ENCODE measurements at places on chromosomes 3 and 15.

- DNase-seq: no peak
These were observed 244.4 kb upstream of the STAC start for GRCh38 chr3:36135863-36136262.

DNA sequence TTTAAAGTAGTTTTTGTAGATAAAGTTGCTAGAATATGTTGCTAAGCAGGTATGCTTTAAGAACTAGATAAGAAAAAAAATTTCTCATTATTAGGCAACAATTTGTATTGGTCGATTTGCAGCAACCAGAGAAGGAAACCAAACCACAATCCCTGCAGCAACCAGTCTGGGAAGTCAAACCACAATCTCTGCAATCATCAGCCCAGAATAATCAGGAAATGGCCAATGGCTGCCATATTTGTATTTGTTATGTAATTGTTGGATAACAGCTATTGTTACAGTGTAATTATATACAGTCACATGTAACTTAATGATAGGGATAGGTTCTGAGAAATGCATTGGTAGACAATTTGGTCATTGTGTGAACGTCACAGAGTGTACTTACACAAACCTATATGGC lies 23.6 kb downstream of the STXBP5L start:
- DNase-seq: no peak

GRCh38 chr15:29573197-29573838 lies 248.9 kb downstream of the TJP1 start:
- DNase-seq: no peak

GRCh38 chr15:85828874-85829273 lies 34.1 kb upstream of the KLHL25 start:
- no peak for DNase-seq

GRCh38 chr15:63918317-63918672 lies 84.5 kb upstream of the HERC1 start:
- DNase-seq: no peak

DNA sequence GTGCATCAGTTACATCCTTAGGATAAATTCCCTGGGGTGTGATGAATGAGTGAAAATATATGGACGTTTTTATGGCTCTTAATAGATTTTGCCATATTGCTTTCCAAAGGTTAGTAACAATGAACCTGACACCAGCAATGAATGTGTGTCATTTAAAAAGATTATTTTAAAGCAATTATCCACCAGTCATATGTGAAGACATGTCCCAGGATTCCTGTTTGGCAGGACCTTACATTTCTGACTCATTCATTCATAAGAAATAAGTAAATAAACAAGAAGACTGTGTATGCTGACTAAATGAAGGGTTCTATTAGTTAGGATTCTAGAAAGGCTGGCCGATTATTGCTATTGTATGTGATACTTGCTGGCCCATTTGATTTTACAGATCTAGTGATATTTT lies 201.5 kb downstream of the SOX2 start:
- no peak for DNase-seq

DNA sequence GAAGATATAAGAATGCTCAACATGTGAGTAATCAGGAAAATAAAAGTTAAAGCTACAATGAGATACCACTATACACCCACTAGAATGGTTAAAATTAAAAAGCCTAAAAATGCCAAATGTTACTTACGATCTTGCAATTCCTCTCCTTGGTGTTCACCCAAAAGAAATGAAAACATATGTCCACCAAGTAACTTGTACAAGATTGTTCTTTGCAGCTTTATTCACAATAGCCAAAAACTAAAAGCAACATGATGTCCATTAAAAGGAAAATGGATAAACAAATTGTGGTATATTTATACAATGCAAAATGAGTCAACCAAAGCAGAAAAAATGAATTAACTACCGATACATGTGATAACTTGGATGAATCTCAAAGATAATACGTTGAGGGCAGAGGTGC lies 301.6 kb upstream of the THBS1 start:
- DNase-seq: no peak

DNA sequence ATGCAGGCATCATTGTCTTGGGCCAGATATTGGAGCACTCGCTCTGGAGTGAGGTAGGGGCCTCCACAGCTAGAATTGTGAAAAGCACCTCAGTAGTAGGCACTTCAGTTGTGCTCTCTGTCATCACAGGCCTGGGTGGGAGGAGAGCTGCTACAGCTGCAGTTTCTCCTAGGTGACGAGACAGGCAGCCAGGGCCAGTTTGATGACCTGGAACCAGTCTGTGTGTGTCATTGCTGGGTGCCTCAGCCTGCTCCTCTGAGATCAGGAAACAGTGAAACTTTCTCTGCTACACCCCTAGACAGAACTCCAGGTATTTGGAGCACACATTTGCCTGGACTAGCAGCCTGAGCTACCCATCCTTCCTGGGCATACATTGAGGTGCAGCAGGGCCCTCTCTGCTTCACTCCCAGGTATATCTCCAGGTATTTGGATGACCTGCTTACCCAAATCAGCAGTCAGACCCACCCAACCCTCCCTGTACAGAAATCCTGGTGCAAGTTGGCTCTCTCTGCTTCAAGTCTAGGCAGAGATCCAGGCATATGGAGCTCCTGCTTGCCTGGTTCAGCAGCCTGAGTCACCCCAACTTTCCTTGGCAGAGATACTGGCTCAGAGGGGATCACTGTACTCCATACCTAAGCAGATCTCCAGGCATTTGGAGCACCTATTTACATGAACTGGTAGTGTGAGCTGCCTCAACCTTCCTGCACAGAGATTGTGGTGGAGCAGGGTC lies 54.3 kb upstream of the SGO1 start:
- no peak for DNase-seq

GRCh38 chr15:52246686-52247431 lies 48.7 kb downstream of the MYO5C start:
- DNase-seq: no peak

DNA sequence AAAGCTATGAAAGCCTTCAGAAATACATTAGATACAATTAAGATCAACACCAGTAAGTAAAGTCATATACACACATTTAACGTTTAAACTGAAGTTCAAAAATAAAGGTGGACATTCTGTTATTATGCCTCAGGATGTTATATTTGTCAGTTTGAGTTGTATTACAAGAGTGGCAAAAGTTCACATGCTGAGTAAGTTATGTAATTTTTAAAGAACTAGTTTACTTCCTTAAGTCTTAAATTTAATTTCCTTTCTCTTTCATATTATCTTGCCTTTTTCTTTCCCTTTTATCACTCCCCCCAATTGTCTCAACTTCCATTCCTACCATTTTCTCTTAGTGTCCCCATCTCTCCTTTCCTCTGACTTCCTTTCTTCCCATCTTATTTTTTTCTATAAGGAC lies 4.9 kb upstream of the GPR87 start:
- no peak for DNase-seq

- DNase-seq: no peak
These were observed 89.9 kb downstream of the ATP10A start for GRCh38 chr15:25773248-25773647.

DNA sequence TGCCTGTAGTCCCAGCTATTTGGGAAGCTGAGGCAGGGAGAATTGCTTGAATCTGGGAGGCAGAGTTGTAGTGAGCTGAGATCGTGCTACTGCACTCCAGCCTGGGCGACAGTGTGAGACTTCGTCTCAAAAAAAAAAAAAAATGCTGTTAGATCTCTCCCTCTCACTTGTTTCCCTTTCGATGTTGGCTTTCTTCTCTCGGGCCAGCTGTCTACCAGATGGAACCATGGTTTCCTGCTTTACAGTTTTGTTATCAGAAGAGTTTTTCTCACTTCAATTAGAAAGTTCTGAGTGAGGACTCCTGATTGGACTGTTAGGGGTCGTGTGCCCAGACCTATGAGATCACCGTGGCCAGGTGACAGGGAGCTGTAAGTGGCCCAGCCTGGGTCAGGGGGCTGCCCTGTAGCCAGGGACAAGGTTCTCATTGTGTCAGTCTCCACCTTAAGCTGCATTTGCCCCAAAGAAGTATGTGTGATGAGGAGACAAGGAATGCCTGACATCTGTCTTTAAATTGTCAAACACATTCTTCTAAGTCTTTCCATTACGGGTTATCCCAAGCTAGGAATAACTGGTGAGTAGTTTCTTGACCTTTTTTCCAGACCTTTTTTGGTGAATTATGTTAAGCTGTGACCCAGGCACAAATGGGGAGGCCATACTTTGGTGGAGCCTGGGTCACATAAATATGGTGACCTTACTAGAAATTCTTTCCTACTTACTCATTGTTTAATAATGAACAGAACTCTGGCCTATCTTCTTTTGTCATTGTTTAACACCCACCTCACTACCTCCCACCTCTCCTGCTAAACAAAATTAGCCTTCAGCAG lies 25.2 kb downstream of the SNAPC5 start:
- peak; percentile 5 for DNase-seq

- DNase-seq: no peak
These were observed 657.2 kb downstream of the FHIT start for GRCh38 chr3:60594025-60594424.

DNA sequence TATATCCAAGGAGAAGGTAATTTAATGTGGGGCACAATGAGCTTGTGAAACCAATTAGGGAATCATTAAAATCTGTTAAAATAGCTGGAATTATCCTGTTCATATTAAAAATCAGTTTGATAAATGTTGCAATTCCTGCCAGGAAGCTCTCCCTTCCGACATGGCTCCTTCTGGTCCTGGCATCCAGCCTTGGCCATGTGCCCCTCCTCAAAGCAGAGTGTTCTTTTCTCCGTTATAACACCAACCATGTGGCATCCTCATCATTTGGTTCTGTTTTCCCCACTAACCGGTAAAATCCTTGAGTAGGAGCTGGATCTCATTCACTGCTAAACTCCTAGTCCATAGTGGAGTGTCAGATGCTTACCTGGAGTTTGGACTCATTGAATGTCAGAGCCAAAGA lies 127.2 kb downstream of the ARNT2 start:
- DNase-seq: no peak

GRCh38 chr3:76582632-76583378 lies 457.1 kb upstream of the ROBO2 start:
- no peak for DNase-seq

GRCh38 chr15:32656496-32656895 lies 15.0 kb downstream of the SCG5 start:
- DNase-seq: no peak

DNA sequence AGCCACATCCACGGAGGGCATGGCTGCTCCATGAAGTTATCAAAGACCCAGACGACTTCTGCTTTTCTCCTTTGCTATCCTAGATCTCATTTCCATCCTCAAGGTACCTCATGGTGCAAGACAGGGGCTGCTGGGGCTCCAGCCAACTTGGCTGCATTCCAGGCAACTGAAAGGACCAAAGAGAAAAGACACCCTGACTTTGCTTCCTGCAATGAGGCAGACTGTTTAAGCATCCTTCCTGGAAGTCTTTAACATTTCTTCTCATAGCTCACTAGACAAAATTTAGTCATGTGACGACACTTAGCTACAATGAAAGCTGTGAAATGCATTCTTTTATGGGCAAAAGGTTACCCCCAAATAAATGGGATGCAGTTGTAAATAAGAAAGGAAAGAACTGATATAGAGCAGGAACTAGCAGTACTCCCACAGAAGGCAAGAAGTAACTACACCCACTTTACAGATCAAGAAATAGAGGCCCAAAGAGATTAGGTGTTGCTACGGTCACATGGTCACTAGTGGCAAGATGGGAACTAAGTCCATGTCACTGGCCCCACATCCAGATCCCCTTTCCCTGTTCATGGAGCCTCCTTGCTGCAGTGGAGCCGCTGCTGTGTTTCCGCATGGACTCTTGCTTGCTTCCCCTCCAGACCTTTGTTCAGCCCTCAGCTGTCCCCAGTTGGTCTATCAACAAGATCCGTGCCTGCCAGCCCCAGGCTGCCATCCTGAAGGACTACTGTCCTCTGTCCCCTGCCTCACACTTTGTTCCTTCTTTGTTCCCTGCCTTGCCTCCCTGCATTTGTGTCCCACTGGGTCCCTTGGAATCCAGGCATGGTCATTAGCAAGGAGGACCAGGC lies 107.0 kb downstream of the XXYLT1 start:
- no peak for DNase-seq

- DNase-seq: no peak
These were observed 46.0 kb downstream of the FSIP1 start for GRCh38 chr15:39736412-39737195.

GRCh38 chr15:85475317-85475701 lies 94.9 kb downstream of the AKAP13 start:
- no peak for DNase-seq

DNA sequence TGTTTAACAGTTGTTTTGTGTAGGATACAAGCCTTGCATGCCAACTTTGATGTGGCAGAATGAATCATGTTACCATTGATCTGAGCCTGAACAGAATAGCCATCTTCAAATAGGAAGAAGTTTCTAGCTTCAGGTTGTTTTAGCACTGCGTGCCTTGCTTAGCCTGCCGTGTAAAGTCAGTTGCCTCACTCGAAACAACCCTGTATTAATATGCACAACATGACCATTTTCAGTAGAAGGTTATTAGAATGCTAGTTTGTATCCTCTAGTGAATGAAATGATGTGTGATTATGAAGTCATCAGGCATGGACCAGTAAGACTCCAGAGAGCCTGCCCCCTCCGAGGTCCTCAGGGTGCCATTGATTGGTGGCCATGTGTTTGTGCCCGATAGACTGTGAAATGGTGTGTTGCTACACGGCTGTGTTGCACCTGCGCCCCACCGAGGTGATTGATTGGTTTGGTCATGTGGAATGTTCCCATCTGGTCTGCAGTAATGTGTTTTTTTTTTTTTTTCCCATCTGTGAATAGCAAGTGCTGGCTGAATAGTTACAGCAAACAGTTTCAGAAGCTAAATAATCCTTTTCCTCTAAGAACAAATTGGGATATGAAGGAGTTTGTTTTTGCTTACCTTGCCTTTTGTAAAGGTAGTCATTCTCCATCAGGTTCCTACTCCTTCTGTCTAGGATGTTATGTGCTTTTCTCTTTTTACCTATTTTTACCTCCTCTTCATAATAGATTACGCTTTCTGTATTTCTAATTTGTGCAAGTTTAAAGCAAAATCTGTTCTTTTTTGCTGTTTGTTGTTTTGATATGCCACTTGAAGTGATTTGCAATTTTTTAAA lies 214.9 kb downstream of the TCF12 start:
- DNase-seq: no peak

DNA sequence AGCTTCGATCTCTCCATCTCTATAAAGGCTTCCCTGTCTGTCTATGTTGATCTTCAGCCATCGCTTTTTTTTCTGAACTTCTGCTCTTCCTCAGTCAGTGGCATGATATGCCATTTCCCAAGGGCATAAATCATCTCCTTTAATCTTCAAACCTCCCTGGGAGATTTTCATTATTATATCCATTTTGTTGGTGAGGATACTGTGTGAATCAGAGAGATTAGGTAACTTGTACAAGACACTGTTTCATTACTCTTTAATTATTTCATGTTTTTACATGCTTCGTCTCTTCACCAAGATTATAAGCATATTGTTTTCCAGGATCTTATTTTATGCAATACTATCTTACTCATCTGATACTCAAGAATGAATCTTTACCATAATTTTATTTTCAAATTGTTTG lies 124.8 kb upstream of the ATP11B start:
- no peak for DNase-seq

GRCh38 chr15:49229922-49230321 lies 59.9 kb downstream of the GALK2 start:
- no peak for DNase-seq

GRCh38 chr3:115550285-115550761 lies 73.0 kb upstream of the GAP43 start:
- no peak for DNase-seq

- DNase-seq: no peak
These were observed 26.9 kb downstream of the CYP19A1 start for GRCh38 chr15:51311510-51311909.

- no peak for DNase-seq
These were observed 2.5 kb upstream of the CTNNB1 start for GRCh38 chr3:41196499-41197410.

GRCh38 chr3:141938011-141938500 lies 61.6 kb downstream of the ATP1B3 start:
- no peak for DNase-seq

All from activated T-helper 1 cell treated with Interleukin-2 at 50 U/mL for 16 hours (primary cell).